ENCODE measurements at places on chromosomes 7 and 10.

- no peak for DNase-seq
Observed at GRCh38 chr7:130970196-130970595, 236.2 kb upstream of the KLF14 start.

GRCh38 chr7:132527467-132528410, 48.5 kb downstream of the PLXNA4 start:
- DNase-seq, result no peak

DNA sequence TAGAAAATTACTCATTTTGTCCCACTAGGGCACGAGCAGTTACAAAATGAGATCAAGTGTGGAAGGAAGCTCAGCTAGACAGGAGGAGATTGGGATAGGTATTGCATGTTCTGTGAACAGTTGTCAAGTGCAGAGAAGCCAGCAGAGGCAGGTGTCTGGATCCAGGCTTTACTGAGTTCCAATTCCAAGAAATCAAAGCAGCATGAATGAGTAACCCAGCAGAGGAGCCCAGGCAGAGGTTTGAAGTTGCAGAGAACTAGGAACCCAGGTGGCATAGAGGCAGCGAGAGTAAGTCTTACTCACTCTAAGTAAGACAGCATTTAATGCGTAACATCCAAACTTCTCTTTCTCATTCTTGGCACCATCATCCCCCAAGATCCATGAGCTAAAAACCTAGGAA, 11.8 kb downstream of the MRC1 start:
- no peak for DNase-seq

DNA sequence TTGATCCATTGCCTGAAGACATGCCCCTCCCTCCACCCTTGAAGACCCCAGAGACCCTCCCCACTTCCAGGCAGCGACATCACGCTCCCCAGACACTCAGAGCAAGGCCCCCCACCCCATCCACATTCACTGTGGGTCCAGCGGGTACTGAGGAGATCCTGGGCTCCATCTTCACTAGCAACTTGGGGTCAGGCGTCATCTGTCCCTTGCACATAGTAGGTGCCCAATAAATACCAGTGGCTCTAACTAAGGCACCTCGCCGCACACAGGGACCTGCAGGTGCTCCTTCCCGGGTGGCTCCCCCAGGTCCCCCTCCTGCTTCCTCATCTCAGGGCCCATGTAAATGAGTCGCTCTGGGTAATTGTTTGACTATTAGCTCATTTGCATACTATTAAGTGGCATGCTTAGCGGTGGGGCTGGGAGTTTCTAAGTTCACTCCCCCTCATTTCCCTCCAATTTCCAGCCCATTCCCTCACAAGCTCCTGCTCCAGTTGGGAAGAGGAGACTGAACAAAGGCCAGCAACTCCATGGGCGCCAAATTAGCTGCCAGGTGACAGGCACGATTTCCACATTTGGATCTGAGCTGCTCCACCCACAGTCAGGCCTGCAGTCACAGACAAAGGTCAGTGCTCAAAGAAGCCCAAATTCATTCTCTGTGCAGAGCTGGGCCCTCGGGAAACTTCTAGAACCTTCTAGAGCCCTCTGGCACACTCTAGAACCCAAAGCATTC, 29.7 kb downstream of the EBF3 start:
- DNase-seq, result no peak

- no peak for DNase-seq
Observed at GRCh38 chr10:64275774-64276173, 754.6 kb downstream of the REEP3 start.

- DNase-seq, result no peak
Observed at GRCh38 chr10:130207205-130207604, 71.0 kb downstream of the GLRX3 start.

GRCh38 chr10:48697821-48698764, 13.4 kb downstream of the WDFY4 start:
- no peak for DNase-seq

DNA sequence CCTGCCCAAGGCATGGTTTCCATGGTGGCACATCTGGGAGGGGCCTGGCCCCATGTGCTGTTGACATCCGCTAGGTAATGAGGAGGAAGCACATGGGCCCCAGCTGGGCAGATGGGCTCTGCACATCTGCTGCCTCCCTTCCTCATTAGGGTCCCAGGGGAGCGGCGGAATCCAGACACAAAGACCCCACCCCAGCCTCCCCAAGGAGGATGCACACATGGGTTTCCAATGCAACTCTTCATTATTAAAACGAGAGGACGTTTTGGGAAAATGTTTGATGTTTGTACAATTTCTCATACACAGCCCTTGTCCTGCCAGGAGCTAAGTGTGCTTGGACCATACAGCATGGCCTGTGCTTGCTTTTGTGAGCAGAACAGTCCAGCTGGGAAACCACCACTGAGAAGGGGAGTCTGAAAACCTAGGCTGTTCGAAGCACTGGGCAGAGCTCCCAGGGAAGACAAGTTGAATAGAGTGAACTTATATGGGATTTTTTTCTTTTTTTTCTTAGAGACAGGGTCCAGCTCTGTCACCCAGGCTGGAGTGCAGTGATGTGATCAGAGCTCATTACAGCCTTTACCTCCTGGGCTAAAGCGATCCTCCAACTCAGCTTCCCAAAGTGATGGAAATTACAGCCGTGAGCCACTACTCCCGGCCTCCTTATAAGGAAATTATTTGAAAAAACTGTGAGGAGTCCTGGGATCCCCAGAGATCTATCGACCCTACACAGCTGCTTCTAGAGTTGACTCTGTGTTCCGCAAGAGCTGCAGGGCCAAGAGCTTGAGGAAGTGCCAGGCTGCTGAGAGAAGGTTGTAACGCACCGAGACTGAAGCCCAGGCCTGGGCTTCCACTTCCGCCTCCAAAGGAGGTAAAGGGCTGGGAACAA, 23.4 kb downstream of the FAM107B start:
- no peak for DNase-seq

DNA sequence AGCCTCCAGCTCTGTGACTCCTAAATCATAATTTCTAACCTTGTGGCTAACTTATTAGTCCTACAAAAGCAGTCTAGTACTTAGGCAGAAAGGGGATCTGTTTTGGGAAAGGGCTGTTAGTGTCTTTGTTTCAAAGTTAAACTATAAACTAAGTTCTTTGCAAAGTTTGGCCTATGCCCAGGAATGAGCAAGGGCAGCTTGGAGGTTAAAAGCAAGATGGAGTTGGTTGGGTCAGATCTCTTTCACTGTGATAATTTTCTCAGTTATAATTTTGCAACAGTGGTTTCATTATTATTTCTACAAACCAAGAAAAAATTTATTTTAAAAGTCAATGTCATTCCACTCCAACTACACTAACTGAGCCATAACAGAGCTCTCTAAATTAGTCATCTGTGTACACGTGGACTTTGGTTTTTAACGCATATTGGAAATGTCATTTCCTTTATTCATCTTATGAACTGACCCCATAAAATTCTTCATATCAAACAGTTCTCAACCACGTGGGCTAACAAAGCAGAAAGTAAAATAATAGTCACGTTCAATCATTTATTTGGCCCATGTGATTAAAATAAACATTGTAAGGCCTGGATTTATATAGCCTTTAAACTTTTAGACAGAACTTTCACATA, 143.2 kb upstream of the C7orf33 start:
- no peak for DNase-seq

DNA sequence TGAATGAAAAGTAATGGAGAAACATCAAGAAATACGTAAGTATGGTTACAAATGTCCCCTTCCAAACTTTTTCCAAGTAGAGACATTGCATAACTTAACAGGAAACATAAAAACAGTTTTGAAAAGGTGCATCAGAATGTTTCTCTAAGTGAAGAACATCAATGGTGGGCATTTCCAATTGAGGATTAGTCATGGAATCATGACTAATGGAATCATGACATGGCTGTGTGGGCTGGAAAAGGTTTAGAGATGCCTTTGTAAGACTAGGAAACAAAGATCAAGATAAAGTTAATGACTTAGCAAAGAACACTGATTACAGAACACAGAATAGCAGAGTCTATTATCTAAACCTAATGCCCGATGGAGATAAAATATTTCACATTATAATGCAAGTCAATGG, 272.0 kb downstream of the HPSE2 start:
- DNase-seq, result no peak

DNA sequence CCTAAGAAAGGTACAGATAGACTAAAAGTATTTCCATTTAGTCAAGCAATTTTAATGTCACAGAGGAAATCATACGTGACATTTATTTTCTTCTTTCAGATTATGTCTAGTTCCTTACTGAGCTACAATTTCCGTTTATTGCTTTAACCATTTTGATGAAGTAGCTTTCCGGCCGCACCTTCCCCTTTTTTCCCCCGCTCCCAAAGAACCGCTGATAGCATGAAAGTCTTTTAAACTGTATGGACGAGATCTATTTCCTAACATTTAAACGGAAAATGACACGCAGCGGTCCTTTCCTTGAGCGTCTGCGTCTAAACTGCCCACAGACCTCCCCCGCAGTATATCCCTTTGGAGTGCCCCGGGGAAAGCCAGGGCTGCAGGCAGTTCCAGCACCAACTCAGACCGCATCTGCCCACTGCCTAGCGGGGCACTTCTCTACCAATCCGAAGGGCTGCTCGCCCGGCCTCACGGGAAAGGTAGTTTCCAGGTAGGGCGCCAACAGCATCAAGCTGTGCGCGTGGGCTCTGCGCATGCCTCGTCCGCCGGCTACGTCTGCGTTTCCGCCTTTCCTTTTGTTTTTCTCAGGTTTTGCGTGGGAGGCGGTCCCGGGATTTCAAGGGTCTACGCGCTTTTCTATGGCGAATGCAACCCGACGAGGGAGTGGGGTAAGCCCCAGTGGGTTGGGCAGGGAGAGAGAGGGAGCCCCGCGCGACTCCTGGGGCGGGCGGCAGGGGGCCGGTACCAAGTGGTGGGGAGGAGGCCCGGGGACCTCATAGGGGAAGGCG, at the start of gene ZNF33A:
ZNF33A (plus strand) TSS at position 557 of the 785 bp plus-strand sequence. CDS start 1,667 bp downstream, outside the sequence.
- peak; percentile 76 for DNase-seq

GRCh38 chr10:31803606-31804351, 124.9 kb downstream of the ARHGAP12 start:
- no peak for DNase-seq

- DNase-seq, result no peak
Observed at GRCh38 chr7:24951441-24951980, 28.5 kb downstream of the OSBPL3 start.

GRCh38 chr10:84155521-84155920, 16.2 kb downstream of the GHITM start:
- DNase-seq, result no peak

DNA sequence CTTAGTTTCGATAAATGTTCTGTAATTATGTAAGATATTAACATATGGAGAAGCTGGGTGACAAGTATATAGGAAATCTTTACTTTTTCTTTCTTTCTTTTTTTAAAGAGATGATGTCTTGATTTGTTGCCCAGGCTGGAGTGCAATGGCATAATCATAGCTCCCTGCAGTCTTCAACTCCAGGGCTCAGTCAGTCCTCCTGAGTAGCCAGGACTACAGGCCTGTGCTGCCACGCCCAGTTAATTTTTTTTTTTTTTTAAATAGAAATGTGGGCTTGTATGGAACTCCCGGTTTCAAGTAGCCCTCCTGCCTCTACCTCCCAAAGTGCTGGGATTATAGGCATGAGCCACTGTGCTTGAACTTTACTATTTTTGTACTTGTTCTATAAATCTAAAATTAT, 111.7 kb downstream of the POLL start:
- DNase-seq, result no peak

DNA sequence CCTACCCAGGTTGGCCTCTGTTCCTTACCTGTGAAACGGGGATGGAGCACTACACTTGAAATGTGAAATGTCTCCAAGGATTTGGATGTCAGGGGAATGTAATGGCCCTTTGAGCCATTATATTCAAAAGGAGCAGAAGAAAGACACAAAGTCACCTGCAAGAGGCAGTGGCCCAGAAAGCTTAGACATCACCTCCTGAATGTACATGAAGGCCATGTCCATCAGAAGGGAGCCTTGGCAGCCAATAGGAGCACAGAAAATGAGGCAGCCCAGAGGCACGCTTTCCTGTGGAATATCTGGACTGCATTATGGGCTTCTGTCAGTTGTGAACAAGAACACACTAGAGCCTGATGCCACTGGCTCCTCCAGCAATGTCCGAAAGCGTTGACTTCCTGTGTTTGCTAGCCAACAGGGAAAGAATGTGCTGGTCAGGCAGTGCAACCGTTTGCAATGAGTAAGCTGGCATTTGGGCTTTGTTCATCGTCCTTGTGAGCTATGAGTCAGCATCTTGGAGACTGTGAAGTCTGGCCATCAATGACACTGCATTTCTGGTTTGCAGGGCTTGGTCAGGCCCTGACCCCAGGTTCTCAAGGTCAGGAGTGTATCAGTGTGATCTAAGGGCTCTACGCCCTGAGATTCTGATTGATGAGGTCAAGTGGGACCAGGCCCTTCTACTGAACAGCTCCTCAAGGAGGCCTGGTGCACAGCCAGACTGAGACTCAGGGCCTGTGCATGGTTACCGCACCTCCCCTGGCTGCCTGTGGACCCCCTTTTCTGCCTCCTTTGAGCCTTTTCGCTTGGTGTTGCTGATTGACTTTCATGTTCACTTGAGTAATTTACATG, 222.4 kb downstream of the RPS24 start:
- peak; percentile 67 for DNase-seq

- DNase-seq, result no peak
Observed at GRCh38 chr10:93288679-93289634, 193.2 kb downstream of the MYOF start.

- no peak for DNase-seq
Observed at GRCh38 chr7:86991771-86992191, 67.7 kb downstream of the ELAPOR2 start.

DNA sequence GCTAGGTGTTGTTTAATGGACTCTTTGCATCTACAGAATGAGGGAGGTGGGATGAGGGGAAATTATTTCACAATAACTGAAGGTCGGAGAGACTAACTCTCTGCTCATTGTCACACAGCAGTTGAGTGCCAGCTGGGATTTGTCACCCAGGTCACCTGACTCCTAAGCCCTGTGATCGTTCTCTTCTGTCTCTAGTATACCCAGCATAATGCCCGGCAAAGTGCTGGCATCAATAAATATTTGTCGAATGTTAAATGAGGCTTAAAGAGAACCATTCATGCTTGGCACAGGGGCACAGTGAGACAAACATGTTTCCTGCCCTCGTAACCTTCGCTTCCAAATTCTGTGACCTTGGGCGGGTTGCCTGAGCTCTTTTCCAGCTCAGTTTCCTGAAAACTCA, 70.8 kb downstream of the TCF7L2 start:
- DNase-seq, result no peak

GRCh38 chr7:27510541-27510940, 152.1 kb downstream of the HIBADH start:
- DNase-seq, result no peak

DNA sequence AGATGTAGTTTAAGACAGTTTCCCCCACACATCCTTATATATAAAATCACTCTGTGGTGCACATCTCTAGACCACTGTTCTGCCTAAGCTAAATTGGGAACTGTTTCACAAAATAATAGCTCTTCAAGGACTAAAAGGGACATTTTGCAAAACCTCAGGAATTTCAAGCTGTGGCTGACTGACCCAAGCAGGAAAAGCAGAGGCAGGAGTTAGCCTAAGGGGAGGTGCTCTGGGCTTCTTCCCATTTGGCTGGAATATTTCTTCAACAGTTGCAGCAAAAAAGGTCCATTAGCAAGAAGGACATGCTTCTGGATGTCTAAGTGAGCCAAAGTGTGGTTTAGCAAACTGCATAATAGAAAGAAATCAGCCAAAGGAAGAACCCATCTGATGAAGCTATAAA, 551.2 kb upstream of the ANKRD30A start:
- no peak for DNase-seq

GRCh38 chr10:114337510-114338462, 66.5 kb downstream of the AFAP1L2 start:
- no peak for DNase-seq
